ENCODE measurements at places on chromosomes 3 and 15.

DNA sequence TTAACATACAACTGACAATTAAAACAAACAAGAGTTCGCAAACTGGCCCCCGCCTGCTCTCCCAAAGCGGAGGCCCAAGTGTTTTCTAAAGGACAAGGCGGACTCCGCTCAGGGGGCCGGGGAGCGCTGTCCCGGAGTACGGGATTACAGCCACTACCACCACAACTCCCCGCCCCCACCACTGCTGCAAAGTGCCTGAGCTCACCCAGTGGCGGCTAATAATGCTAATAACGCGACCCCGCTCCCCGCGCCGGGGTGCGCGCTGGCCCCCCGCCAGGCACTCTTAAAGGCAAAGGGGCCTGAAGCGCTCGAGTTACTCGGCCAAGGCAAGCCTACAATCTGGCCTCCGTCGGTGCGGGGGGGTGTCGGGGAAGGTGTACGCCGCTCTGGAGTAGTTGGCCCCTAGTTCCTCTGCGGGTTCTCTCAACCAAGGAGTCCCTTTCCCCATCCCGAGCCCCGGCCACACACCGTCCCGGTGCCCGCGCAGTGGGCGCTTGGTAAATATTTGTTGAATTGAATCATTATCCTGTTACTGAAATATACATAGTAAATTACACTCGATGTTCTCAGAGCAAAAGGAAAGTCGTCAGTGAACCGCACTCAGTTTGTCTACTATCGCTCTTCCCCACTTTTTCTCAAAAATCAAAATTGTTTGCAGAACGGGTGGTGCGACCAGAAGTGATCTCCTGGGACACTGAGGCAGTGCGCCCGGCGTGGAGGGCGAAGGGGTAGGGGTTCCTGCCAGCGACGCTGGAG lies 827 bp downstream of the WNT5A start:
- no peak for DNase-seq

DNA sequence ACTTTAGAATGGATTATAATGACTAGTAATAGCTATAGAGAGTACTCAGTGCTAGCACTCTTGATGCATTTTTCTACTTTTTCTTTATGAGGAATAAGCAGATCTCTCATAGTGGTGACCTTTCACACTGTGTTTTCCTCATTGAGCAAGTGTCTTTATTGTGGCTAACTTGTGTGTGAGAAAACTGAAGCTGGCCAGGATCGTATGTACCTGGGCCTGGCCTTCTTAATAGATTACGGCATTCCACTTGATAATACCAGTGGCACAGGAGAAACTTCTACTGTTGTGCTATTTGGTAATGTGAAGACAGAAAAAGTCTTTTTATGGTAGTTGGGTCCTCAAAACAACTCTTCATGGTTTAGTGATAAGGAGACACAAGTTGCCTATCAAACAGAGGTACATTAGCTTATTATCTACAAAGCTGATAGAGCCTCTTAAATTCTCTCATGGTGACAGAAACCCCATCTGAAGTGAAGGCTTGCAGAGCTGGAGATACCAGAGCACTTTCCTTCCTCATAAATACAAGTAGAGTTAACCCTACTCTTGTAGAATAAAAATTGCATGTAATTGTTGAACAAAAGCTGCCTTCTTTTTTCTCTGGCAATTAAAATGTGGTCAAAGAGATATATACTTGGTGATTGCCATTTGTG lies 64.6 kb downstream of the LYSMD4 start:
- no peak for DNase-seq

- no peak for DNase-seq
Observed at GRCh38 chr15:22904736-22905135, 66.3 kb downstream of the NIPA2 start.

DNA sequence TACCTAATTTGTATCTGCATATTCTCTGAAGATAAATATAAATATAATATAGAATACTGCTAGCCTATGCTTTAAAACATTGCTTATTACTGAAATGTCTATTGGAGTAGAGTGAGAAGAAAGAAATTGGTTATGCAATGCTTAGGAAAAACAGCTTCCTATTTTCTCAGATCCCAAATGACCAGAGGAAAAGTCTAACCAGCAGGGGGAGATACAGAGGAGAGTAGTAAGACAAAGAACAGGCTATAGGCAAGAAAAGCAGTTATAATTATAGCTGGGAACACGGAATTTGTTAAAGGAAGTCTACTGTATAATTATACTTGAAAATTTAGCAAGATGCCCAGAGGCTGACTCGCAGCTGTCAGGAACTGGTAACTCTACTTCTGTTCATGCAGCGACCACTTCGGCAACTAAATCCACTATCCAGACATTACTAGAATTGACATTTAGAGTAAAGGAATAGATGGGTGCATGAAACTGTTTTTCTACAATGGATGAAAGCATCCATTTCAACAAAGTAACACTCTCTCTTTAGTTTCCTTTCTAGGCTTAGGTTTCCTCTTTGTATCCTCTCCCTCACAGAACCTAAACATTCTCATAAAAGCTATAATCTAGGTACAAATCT lies 97.2 kb downstream of the TBC1D5 start:
- peak; percentile 86 for DNase-seq

GRCh38 chr3:78268716-78269668 lies 1229.1 kb downstream of the ROBO2 start:
- DNase-seq: no peak

- DNase-seq: peak; percentile 8
Observed at GRCh38 chr15:29102911-29103823, 166.5 kb downstream of the NSMCE3 start.

DNA sequence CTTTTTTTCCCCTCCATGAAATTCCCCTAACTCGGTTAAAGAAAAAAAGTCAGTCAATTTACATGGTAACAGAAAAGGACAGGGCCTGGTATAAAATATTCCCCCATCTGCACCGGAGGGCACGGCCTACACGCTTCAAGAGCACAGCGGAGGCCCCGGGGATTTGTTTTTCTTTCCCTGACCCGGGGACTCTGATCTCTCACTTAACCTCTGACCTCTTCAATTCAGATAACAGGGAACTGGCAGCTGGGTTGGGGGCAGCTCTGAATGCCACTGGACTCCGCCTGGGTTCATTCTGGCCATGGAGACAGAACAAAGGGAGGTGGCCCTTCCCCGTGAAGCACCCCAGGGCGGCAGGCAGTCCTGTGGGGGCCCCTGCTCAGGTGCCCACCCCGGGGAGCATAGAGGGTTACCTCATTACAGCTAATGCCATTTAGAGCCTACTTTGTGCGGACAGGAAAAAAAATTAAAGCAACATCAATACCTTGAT lies 257.5 kb downstream of the SHQ1 start:
- DNase-seq: no peak

DNA sequence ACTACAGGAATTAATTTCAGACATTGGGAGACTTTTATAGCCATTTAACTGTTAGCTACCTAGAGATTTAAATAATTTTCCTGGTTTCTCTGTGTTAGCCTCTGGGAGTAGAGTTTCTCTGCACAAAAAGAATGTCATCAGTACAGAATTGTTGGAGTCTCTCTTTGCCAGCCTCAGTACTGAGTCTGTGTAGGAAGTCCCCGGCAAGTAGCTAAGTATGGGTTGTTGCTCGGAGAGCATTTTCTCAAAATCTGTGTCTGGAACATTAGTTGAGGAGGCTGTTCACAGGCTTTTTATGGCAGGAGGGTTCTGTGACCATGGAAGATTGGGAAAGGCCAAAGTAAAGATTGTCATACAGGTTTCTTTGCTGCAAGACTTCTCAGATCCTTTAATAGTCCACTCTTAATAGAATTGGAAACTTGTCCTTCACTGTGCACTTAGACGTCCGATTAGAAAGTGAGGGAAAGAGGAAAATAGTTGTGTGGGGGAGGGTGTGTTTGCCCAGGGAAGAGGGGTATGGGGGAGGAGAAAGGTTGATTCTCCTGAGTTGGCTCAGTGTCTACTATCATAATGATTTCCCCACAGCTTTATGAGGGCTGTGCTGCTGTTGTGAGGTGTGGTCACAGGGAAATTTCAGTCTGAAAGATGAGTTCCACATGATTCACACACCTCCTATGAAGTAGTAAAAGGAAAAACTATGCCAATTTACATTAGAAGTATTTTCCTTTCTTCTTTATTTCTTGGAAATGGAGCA lies 207.1 kb downstream of the PTPRG start:
- no peak for DNase-seq

- DNase-seq: peak; percentile 49
Observed at GRCh38 chr3:99846477-99847160, 29.0 kb downstream of the CMSS1 start.

DNA sequence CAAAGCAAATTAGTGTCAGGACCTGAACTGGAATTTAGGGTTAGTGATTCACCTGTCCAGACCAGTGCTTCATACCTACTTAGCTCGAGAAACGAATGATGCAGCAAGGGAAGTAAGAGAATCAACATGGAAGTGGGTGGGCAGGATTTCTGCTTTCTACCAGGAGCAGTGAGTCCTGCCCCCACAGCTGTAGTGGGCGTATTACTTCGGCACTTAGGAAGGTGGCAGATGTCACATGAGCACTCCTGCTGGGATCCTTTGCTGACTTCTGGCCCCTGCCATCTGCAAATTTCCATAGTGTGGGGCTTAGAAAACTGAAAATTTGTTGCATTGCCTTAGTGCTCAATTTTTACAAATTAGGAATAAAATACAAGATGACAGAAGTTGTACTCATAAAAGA lies 31.2 kb downstream of the RYR3 start:
- no peak for DNase-seq

DNA sequence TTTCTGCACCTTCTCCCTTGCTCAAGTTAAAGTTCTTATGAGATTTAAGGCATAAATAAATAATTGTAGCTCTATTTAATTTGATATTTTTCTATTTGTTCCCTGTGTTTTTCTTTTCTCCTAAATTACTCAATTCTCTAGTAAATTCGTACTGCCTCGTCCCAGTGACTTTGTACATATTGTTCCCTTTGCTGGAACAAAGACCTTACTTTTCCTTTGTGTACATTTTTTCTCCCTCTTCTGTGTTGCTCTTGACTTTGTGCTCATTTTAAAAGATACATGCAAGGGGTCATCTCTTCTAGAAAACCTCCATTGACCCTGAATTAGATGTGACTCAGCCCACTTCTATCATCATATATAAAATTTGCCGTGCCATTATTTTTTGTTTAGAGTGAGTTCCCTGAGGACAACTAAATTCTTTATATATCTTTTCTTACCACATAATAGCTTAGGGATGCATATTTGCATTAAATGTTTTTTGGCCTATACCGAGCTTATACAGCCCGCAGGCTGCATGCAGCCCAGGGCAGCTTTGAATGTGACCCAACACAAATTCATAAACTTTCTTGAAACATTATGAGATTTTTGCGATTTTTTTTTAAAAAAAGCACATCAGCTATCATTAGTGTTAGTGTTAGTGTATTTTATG lies 29.6 kb downstream of the PPP4R2 start:
- no peak for DNase-seq

- no peak for DNase-seq
Observed at GRCh38 chr3:98914210-98915080, 12.9 kb upstream of the DCBLD2 start.

GRCh38 chr3:143552851-143553250 lies 295.4 kb downstream of the SLC9A9 start:
- no peak for DNase-seq

GRCh38 chr15:99536422-99537040 lies 29.3 kb upstream of the MEF2A start:
- DNase-seq: peak; percentile 22

- no peak for DNase-seq
Observed at GRCh38 chr3:161991901-161992540, 495.4 kb downstream of the OTOL1 start.

- DNase-seq: no peak
Observed at GRCh38 chr3:24259901-24260512, 234.6 kb downstream of the THRB start.

DNA sequence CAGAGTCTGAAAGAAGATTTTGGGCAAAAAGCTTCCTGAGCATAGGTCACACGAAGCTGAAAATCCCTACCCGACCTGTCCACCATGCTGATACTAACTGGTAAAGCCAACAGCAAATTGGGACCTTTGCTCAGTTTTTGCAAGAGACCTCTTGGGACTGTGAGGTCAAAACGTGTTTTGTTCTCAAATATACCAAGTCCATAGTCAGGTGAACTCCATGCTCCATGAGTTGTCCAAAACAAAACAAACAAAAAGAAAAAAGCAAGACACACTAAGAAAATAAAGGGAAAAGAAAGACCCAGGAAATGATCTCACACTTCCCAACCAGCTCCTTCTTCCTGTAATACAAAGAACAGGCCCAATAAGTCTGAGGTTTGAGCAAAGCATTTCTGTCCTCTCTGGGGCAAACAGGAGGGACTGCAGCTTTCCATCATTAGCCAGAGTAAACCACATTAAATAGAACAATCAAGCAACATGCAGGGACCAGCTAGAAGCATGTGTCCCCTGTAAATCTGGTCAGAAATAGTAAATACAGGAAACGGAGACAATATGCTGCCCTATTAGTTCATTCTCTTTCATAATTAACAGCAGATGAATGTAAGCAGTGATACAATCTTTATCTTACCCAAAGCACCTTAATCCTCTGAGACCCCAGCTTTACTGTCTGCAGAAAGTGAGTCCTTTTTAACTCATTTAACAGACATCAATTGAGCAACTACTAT lies 125.0 kb upstream of the LIPC start:
- DNase-seq: no peak

DNA sequence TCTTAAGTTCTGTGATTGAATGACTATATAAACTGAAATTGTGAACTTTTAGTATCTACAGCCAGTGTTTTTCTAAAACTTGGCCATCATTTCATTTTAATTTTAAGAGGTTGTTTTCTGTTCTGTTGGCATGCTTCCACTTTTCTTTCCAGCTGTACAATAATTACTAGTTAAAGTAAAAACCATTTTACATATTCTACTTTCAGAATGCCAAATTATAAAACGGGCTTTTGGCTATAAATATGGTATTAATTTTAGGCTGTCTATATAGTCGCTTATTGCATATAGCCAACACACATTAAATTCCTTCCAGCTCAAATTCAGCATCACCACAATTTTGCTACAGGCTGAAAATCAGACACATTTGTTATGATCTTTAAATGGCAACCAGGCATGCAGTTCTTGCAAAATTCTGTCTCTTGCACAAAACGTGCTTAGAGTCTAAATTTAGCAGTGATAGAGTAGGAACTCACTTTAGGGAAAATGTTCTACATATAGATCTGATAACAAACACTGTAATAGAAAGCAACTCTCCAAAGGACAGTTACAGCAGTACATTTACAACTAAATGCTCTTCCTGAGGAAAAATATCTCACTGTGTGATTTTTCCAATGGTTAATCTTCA lies 81.1 kb downstream of the BTD start:
- peak; percentile 59 for DNase-seq

DNA sequence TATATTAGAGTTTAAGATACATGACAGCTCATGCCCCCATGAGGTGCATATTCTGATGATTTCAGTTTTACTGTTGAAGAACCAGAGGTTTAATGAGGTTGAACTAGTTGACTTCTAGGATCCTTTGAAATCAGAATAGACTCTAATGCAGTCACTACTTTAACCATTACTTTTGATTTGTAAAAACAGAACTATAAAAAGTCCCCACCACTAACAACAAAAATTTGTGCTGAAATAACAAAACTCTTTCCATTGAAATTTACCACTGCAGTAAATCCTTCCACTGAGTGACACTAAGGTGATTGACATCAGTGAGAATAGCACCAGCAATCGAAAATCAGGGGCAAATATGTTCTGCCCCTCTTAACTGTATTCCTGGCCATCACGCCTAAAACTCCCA lies 214.1 kb downstream of the SHQ1 start:
- no peak for DNase-seq
